ENCODE measurements at places on chromosomes 5 and 9.

GRCh38 chr9:124929464-124929863 is 11.4 kb downstream of the GOLGA1 start:
- no peak for DNase-seq

DNA sequence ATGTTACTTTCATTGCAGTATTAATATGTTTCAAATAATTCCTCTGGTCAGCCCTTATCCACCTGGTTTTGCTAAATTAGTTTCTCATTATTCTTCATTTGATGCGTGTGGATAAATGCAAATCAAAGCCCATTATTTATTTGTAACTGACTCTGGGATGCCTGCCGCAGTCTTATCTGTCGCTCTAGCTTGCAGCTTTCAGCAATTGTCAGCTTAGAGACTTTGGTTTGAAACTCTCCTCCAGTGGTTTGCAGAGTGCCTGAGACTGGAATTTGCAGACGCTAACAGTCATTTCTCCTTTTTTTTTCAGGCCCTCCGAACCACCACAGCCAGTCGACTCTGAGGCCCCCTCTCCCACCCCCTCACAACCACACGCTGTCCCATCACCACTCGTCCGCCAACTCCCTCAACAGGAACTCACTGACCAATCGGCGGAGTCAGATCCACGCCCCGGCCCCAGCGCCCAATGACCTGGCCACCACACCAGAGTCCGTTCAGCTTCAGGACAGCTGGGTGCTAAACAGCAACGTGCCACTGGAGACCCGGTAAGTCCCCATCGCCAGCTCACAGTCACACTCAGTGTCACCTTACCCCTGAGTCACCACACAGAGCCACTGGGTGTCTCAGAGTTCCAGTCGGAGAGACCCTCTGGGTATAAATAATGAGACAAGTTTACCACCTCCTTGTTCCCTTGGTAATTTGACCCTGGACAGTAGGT is 339.0 kb upstream of the WWC1 start:
- no peak for DNase-seq

DNA sequence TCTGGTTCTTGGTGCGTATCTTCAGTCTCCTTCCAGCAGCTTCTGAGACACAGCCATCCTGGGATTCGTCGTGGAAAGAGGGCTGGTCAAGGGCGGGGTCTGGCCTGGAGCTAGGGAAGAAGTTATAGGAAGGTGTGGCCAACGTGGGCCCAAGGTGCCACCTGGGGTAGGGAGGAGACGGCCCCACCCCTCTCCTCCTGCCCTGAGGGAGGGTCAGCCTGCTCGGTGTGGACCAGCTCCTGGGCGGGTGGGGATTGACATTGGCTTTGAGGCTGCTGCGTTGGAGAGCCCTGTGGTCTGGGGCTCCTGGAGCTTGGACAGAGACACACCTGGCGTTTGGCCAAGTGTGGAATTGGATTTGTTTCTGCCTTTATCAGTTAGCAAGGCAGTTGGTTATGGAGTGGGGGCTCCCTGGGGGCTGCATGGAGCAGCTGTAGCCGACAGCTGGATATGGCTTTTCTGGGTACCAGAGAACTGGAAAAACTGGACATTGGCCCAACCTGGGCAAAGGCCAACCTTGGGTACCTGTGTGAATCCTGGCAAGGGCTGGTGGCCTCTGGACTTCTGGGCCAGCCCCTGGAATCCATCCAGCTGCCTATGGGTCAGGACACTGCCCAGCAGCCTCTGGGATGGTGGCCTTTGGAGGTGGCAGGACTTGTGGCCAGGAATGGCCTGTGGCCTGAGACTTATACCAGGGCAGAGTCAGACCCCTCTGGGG is 75.7 kb upstream of the PPP1R26 start:
- no peak for DNase-seq

GRCh38 chr9:93387791-93388190 is 63.7 kb upstream of the FAM120A start:
- no peak for DNase-seq

GRCh38 chr5:61139094-61139873 is 23.0 kb downstream of the SMIM15 start:
- DNase-seq: peak; percentile 47

GRCh38 chr5:143214890-143215289 is 188.6 kb downstream of the NR3C1 start:
- no peak for DNase-seq

DNA sequence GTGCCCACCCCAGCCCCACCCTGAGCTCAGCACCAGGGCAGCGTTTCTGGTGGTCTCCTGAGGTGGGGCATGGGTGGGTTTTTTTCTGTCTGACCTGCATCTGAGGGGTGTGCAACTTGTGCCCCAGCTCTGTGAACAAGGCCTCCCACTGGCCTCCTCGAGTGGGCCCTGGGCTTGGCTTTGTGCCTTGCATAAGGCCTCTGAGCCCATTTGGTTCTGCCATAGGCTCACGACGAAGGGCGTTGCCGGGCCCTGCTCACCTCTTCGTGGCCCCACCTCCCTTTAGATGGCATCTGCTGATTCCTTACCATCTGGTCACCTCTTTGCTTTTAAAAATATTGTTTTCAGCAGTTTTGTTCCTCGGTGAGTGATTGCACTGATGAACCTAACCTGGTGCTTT is 127.1 kb upstream of the COL5A1 start:
- DNase-seq: no peak

GRCh38 chr9:37155601-37156000 is 35.2 kb downstream of the ZCCHC7 start:
- DNase-seq: no peak

- no peak for DNase-seq
These were observed 120.2 kb upstream of the DAB2 start for GRCh38 chr5:39544941-39545340.

- no peak for DNase-seq
These were observed 25.2 kb downstream of the ANKRA2 start for GRCh38 chr5:73540192-73540591.

- DNase-seq: no peak
These were observed 139.8 kb upstream of the RPS23 start for GRCh38 chr5:82417776-82418607.

DNA sequence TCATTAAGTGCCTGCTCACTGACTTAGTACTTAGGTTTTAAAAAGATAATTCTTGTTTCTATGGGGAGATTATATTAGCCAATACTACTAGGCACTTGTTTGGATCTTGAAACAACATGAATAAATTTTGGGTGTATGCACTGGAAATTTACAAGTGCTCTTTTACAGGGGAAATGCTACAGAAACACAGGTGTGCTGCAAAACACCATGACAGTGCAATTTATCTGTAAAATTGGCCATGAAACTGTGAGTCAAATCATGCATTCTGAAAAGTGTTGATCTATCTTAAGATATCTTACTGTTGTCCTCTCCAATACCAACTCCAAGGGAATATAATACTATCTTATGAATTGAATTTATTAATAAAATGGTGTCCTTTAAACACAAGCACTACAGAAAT is 12.1 kb upstream of the PCDHB1 start:
- DNase-seq: no peak

GRCh38 chr5:156936972-156937371 is 26.1 kb downstream of the TIMD4 start:
- no peak for DNase-seq

DNA sequence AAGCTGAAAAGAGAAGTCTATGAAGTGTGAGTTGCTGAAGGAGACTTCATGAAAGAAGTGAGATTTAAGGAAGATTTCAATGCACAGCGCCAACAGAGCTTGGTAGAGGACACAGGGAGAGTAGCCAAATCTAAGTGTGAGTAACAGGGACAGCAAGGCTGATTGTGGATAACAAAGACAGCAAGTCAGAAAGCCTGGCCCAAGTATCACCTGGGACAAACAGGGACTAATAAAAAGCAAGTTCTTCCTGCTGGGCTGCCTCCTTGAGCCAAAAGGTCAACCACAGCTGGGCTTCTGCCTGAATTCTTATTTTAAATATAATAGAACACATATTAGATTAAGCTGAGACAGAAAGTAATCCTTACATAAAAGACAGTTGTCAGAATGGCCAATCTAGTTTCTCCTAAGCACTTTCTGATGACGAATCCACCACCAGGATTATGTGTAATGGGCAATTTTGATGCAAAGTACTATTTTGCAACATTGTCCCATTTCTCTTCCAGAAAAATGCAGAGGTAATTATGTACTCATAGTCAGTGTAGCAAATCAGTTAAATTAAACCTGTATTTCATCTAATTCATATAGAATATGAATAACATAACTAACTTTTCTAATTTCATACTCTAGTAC is 73.8 kb downstream of the MAPKAP1 start:
- DNase-seq: no peak
